Fibroblast of lung (primary cell): ENCODE measurements at places on chromosomes 2 and 18. TPM values are rescaled to one million over a fixed set of nuclear protein-coding genes. Genes with fewer than 3 reads are reported as not detected.

Gene RAB6C
- total RNA-seq = not detected in 2 replicates

Gene FSHR
- total RNA-seq = under 0.01 TPM in 1 of 2 replicates, not detected in the other

Gene SF3B1
- total RNA-seq = 152 and 195 TPM in 2 replicates

Gene TYMS
- total RNA-seq = 12.1 and 16.8 TPM in 2 replicates

Gene GPR55
- not detected in 2 replicates for total RNA-seq

Gene ANKRD29
- total RNA-seq = 4.1 and 6.9 TPM in 2 replicates

Gene REG3A
- total RNA-seq = not detected in 2 replicates

Gene MBP
- 3.6 and 7.2 TPM in 2 replicates for total RNA-seq

Gene TUBA3E
- not detected in 2 replicates for total RNA-seq

Gene ALLC
- not detected in 2 replicates for total RNA-seq

Gene UGT1A5
- not detected in 2 replicates for total RNA-seq

Gene CASP10
- 4.9 and 8.1 TPM in 2 replicates for total RNA-seq

Gene MSTN
- 0.26 and 3.1 TPM in 2 replicates for total RNA-seq

Gene CNTNAP5
- total RNA-seq = not detected in 2 replicates

Gene ARHGAP15
- total RNA-seq = under 0.01 TPM in 1 of 2 replicates, not detected in the other

Gene TCF23
- under 0.01 TPM in 1 of 2 replicates, not detected in the other for total RNA-seq

Gene MRPL30
- total RNA-seq = 34.9 and 39.3 TPM in 2 replicates

Gene LYG1
- total RNA-seq = 0.26 and 0.50 TPM in 2 replicates

Gene MAP3K19
- not detected in 2 replicates for total RNA-seq

Gene ANKRD30B
- total RNA-seq = under 0.01 and 0.33 TPM in 2 replicates

Gene SIX3
- total RNA-seq = not detected in 2 replicates

Gene C2orf80
- total RNA-seq = not detected in 2 replicates

Gene CXCR1
- total RNA-seq = not detected in 2 replicates

Gene MROH2A
- not detected in 2 replicates for total RNA-seq

Gene ZBTB7C
- total RNA-seq = 0.33 and 0.51 TPM in 2 replicates
